ENCODE measurements at places on chromosomes 12 and 14.

DNA sequence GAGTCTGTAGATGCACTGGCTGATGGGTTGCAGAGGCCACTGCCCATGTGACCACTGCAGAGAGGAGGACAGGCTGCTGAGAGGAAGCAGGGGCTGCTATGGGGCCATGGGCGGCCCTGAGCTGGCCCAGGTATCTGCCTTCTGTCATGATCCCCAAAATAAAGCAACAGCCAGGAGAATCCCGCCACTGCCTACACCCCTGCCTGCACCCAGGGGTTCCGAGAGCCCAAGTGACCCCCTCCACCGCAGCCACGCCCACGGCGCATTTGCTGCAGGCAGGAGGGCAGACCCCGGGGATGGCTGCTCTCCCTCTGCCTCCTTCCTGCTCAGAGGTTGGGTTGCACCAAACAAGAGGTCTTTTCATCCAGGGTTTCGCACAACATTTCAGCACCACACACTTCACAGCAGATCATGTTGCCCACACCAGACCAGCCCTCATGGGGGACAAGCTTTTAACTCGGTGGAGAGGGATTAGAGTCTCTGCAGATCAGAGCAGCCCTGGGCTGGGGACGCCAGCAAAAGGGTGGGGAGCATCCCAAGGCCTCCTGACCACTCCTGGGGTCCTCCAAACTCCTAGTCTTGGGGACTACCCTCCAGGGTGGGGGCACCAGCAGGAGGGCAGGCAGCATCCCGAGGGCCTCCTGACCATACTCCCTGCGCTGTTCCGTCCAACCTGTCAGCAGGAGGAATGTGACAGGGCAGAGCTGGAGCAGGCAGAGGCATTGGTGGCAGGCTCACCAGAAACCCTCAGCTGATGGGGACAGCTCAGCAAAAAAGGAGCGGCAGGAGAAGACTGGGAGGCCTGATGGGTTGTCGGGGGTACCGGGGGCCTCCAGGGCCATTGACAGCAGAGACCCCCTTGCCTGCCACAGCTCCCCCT, 14.1 kb downstream of the CCDC85C start:
- no peak for DNase-seq

DNA sequence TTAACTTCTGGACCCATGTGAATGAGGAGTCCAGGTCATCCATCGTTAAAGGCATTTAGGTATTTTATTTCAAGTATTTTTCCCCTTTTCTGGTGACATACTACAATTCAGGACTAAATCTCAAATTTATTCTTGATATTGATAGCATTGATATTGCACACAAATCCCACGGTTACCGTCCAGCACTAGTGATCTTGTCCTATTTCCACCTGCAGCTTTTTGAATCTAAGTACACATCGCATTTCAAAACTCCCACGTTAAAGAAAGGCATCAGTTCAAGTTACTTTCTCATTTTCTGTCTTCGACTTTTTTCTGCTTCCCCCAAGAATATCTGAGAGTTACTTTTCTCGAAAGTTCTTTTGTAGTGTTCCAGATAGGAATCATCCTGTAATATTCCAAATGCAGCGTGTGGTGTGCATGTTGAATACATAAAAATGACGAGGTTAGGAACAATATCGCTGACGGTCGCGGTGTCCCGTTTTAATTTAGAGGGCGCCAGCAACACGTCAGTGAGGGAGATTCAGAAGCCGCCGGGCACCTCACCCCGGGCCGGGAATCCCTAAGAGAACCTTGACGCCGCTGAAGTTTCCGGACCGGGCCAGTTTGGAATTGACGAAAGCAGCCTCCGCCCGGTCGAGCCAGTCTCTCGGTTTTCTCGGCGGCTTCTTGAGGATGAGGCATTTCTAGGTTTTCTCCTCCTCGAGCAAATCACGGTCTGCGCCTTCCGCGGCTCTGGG, 569 bp upstream of the RGS6 start:
- no peak for DNase-seq

DNA sequence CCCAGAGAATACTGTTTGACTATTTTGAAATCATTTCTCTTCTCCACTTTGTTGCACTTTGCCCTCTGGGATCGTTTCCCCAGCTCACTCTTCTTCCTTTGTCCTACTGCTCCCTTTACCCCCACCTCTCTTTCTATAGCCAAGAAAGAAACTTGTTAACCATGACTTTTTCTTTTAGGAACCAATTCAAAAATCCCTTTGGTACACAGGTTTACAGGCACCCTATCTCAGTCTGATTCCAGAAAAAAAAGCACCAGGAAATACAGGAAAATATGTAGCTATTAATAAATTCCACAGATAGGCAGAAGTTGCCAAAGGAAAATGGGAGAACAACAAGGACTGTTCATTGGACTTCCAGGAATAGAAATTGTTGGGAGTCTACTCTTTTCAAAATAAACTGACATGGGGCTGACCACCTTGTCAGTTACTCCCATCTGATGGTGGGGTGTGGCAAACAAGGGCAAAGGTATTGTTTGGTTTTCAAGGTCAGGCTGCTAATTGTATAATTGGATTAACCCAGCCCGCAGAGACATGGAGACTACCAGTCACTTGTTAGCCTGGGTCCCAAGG, 82.4 kb downstream of the CRADD start:
- DNase-seq = peak; percentile 32

DNA sequence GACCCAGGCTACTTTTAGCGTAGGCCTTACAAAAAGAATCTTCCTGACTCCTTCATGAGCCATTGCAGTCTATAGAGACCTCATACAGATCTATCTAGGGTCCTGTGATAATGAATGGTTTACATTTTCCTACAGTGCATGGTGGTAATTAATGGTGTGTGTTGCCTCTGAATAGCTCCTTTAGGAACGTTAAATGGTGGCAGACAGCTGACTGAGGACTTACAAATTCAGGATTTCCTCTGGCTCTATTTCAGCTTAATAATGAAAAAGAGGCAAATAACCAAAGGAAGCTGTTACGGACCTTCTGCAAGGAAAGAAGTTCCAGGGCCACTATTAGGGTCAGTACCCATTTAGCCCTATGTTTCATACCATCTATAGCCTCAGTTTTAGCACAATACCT, 5.1 kb downstream of the IKBIP start:
- DNase-seq = no peak

DNA sequence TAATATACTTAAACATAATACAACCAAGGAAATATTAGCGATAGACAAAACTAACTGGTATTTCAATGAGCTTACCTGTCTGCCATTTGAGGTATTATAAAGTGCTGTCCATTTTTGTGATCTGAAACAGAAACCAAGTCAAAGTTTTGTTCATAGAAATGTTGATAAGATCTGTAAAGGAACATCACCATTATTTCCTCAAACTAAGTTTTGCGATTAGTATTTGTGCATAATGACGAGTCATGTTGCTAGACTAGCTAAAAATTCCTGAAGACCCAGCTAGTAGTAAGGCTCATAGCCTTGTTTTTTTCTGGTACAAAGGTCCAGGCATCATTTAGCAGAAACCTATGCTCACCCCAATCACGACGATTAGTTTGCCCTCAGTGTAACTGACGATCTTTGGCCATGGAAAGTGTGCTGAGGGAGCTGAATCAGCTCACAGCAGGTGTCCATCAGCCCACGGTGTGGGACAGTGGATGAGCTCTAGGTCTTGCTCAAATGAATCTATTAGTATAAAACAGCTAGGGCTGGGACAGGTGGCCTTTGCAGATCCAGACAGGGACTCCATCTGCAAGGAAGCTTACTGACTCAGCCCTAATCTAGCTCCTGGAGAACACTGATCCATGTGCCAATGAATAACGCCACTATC, 28.7 kb downstream of the GIT2 start:
- DNase-seq = no peak

DNA sequence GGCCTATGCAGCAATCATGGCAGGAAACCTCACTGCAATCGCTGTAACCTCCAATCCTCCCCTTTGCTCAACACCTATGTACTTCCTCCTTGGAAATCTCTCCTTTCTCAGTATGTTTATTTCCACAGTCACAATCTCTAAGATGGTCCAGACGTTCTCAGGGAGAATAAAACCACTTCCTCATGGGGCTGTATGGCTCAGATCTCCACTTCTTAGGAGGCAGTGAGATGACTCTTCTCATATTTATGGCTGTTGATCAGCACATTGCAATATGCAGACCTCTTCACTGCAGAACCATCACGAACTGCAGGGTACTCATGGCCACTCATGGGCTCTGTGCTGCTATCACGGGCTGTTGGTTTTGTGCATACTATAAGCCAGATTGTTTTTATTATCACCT, 17.1 kb upstream of the OR4K17 start:
- DNase-seq = no peak

DNA sequence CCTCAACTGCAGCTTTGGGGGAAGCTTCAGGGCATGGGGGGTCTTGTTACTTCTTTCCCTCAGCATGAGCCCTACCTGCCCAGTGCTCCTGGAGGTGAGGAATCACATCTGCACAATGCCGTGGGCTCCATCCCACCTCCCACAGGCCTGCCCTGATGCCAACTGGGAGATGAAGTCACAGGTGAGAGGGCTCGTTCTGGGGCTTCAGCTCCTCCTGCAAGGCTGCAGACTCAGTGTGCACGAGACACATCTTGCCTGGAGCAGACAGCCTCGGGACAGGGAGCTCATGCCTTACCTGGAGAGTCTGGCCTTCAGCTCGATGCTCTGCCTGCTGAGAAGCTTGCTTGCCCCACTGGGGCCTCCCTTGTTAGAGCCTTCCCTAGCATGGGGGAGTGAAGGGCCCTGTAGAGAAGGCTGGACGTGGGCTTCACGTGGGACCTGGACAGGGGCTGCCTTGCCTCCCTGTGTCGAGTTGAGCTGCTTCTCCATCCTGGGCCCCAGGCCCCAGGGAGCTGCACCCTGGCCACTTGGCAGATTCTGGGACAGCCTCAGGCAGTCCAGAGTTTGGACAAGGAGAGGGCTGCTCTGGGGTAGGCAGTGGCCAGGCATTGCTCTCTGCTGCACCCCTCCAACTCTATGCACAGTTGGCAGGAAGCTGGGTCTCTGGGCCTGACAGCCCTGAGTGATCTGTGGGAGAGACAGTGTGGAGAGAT, 171.4 kb downstream of the KIF26A start:
- DNase-seq = no peak

- no peak for DNase-seq
Measured at GRCh38 chr12:64534672-64535199, 75.6 kb upstream of the RASSF3 start.

GRCh38 chr14:105489542-105490266, 1.3 kb upstream of the TEDC1 start:
- peak; percentile 79 for DNase-seq

GRCh38 chr14:55771242-55771981, 191.4 kb downstream of the KTN1 start:
- DNase-seq = no peak

- DNase-seq = no peak
Measured at GRCh38 chr14:96987086-96987474, 189.9 kb downstream of the VRK1 start.

DNA sequence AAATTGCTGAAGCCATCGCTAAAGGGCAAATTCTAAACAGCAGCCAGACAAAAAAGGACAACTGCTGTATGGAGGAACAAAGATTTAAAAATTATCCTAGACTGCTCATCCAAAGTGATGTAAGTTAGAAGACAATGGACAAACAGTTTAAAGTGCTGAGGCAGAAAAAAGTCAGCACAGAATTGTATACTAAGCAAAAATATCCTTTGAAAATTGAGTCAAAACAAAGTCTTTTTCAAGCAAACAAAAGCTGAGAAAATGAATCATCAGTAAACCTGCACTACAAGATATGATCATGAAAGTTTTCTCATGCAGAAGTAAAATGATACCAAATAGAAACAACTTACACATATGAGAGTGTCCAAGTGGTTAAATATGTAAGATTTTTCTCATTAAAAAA, 43.6 kb downstream of the EML5 start:
- no peak for DNase-seq

GRCh38 chr12:22670762-22671161, 45.8 kb downstream of the ETNK1 start:
- no peak for DNase-seq

- DNase-seq = no peak
Measured at GRCh38 chr12:122371475-122372045, 50.9 kb downstream of the CLIP1 start.

DNA sequence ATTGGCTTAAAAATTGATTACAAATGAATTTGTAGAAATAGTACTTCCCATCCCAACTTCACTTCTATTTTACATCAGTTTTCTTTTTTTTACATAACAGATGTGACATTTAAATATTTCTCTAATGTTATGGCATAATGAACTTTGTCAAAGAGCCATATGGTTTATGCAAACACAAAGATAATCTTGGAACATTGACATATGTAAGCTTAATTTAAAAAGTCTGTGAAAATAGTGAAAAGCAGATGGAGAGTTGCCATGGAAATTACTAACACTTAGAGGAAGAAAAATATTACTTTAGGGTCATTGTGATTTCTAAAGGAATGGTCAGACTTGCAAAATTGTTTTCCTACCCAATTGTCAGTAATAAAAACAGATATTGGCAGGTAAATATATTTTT, 232.4 kb downstream of the AEBP2 start:
- no peak for DNase-seq

GRCh38 chr12:120909633-120910298, 5.6 kb upstream of the SPPL3 start:
- no peak for DNase-seq

DNA sequence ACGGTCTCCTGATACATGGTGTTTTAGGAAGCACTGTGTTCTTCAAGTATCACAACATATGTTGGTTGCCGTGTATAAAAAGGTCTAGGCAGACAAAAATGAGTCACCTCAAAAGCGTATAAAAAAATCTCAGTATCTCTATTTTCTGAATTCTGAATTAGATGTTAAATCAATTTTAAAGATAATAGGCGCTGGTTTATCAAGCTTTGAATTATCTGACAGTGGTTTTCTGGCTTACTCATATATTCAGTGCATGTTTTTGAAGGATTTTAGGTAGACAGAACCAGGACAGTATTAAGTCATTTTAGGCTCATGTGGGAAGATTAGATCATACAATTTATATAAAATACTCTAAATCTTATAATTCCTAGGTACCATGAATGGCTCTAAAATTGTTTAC, 110.8 kb downstream of the TMTC2 start:
- no peak for DNase-seq

DNA sequence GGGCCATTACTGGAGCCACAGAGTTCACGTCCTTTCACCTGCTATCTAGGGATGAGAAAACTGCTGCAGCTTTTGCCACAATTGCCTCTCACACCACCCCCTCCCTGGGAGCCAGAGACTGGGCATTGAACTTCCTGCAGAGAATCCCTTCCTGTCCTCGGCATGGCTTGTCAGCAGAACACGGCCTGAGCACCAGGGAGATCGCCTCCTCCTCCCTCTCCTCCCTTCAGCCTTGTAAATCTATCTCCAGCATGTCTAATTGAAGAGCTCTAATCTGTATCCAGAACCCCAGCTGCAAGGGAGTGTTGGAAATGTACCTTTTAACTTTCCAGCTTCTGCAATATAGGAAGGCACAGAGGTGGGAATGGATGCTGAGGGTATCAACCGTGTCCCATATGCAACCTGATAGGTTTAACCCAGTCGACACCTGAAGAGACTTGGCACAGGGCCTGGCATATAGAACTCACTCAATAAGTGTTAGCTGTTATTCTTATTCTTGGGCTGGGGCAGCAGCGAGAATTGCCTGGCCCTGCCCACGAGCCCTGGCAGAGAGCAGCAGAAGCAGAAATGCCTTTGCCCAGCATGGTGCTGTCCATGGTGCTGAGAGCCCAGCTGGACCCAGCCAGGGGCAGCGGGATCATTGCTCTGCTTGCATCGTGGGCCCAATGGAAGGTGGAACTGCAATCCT, 26.8 kb downstream of the TMEM63C start:
- DNase-seq = peak; percentile 60

- DNase-seq = no peak
Measured at GRCh38 chr12:2246358-2246757, 193.6 kb downstream of the CACNA1C start.

All from HuH-7 (cell line).